ENCODE measurements at places on chromosomes 2 and 18. TPM values are rescaled to one million over a fixed set of nuclear protein-coding genes. Genes with fewer than 3 reads are reported as not detected.

- DNase-seq, result no peak
Observed at GRCh38 chr18:72325307-72325706, 218.8 kb downstream of the CBLN2 start.

ANKRD30BL gene
- total RNA-seq, result not detected

DNA sequence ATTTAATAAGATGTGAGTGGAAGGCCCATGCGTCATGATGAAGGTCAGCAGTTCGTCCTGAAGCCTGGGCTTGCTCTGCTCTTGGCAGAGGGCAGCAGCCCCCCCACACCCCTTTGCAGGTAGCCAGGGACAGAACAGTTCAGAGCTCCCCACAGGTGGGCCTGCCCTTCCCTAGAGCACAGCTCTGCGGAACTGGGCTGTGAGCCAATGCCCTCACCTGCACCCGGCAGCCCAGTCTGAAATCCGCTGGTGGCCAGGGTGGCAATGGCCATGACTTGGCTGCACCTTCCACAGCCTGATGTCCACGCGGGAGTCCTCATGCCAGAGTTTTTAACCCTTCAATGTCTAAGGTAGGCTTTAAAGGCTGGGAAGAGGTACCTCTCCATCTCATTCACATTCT lies 136.7 kb downstream of the ACKR3 start:
- no peak for DNase-seq

HOXD9 gene
- 1.8 TPM for total RNA-seq

FANCL gene
- total RNA-seq, result 50.0 TPM

DNA sequence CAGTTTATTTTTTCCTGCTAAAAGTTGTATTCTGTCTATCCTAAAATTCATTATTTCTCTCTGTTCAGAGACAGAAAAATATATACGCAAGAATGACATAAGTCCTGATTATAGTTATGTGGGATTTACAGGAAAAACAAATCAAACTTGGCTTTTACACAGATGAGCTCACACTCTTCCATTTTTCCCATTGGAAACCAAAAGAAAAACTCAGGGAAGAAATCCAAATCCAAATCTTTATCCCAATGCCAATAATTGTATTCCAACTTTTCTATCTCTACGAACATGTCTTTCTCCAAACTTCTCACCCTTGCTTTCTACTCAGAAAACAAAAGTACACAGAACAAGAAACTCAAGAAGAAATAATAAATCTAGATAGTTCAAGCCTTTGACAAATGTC lies 249.1 kb upstream of the TMEFF2 start:
- DNase-seq, result no peak

ADAM23 gene
- total RNA-seq, result 0.03 TPM

- DNase-seq, result no peak
Observed at GRCh38 chr2:29591600-29591999, 329.8 kb downstream of the ALK start.

Data from SJSA1 (cell line).